CD4-positive, alpha-beta T cell treated with Interleukin-12 subunit alpha and Interleukin-12 subunit beta, for 1 hour (primary cell): ENCODE measurements at places on chromosomes 13 and 19.

- DNase-seq: no peak
Observed at GRCh38 chr13:106804991-106805390, 237.1 kb upstream of the ARGLU1 start.

DNA sequence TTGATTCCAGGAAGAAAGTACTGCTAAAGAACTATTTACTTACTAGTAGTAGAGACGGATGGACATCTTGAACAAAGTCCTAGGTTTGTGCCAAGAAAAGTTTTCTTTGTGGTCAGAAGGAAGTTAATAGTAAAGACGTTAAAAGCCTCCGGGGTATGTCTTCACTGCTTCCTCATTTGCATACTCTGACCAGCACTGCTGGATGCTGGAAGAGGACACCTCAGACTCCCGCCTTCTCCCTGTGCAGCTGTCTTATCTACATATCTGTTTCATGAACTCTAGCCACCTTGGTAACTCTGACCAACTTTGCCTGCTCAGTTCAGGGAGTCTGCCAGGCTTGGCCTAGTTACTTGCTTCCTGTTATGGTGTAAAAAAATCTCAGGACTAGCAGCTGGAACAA, 1109.1 kb upstream of the MIR17HG start:
- DNase-seq: no peak

- peak; percentile 20 for DNase-seq
Observed at GRCh38 chr19:47100290-47100689, 13.3 kb downstream of the ZC3H4 start.

- no peak for DNase-seq
Observed at GRCh38 chr19:50967929-50968715, 1.3 kb downstream of the KLK6 start.

GRCh38 chr13:103354171-103354570, 288.0 kb upstream of the SLC10A2 start:
- no peak for DNase-seq

GRCh38 chr19:58570770-58571574, 2.2 kb downstream of the MZF1 start:
- no peak for DNase-seq

DNA sequence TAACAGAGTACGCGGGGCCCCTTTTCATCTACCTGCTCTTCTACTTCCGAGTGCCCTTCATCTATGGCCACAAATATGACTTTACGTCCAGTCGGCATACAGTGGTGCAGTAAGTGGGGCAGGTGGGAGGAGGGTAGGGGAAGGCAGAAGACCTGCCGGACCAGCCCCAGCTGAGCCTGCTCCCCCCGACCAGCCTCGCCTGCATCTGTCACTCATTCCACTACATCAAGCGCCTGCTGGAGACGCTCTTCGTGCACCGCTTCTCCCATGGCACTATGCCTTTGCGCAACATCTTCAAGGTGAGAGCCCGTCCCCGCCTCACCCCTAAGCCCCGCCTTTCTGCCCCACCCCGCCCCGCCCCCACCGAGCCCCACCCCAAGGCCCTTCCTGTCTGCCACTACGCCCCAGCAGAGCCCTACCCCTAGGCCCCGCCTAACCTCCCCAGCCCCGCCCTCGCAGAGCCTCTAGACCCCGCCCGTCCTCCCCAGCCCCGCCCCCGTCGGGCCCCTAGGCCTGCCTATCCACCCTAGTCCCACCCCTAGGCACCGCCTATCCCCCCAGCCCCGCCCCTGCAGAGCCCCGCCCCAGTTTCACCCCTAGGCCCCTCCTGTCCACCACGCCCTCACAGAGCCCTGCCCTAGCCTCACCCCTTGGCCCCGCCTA, 7.7 kb downstream of the NDUFB7 start:
- peak; percentile 60 for DNase-seq

DNA sequence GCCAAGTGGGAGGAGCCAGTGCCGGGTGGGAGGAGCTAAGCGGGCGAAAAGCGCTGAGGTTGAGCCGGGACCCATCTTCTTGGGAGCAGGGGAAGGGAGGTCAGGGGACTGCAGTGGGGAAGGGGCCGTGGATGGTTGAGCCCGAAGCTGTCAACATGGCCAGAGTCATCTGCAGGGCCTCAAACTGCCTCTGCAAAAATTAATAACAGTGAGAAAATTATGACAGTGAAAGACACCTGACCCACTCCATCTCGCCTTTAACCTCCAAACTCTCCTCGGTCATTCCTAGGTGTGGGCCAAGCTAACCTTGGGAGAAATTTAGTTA, 30.1 kb downstream of the ZNF557 start:
- no peak for DNase-seq

- DNase-seq: no peak
Observed at GRCh38 chr13:81760316-81760715, 1419.4 kb upstream of the SPRY2 start.

- no peak for DNase-seq
Observed at GRCh38 chr13:47250146-47250545, 353.3 kb upstream of the HTR2A start.

GRCh38 chr13:33034882-33035520, 18.8 kb downstream of the KL start:
- no peak for DNase-seq

GRCh38 chr13:105928048-105928447, 607.4 kb downstream of the EFNB2 start:
- no peak for DNase-seq

DNA sequence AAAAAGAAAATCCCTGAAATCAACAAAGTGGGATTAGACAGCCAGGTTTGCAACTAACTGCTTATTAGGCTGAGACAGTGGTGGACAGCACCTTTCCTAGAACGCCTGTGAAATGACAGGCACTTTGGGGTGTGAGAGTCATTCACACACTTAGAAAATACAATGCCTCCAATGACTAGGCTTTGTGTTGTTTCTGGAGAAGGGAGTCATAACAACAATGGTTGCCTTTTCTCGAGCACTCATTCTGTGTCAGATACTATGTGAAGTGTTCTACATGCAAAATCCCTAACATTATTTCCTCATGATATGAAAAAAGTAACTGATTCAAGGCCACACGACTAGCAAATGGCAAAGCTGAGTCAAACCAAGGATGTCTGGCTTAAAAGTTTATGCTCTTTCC, 41.2 kb downstream of the SACS start:
- DNase-seq: no peak

DNA sequence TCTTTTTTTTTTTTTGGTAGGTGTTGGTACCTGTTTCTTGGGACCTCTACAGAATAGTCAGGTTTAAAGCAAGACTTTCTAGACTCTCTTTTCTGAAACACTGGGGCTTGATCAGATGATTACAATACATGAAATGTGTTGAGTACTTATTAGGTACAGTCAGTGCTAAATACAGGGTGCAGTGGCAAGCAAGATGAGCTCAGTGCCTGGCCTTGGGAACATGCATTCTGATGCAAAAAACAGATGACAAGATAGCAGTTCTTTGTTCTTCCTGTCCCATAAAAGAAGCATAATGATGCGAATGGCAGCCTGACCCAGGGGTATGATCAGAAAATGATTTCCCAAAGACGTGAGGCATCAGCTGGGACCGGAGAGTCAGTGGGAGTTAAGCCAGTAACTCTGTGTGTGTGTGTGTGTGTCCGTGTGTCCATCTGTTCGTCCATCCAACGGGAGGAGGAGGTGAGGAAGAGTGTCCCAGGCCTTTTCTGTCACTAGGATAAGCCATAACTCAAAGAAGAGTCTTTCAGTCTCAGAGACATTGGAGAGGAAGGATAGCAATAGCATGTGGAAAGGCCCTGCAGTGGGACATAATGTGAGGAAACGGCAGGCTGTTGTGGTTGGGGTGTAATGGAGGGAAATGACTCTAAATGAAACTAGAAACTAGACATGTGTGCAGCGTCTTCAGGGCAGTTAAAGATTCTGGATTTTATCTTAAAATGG, 32.2 kb downstream of the SLAIN1 start:
- peak; percentile 26 for DNase-seq

GRCh38 chr13:46521921-46522747, 30.8 kb upstream of the LRCH1 start:
- DNase-seq: no peak

GRCh38 chr19:41859213-41859617, 840 bp upstream of the RPS19 start:
- no peak for DNase-seq

GRCh38 chr19:40304306-40304705, 19.2 kb upstream of the AKT2 start:
- DNase-seq: no peak

DNA sequence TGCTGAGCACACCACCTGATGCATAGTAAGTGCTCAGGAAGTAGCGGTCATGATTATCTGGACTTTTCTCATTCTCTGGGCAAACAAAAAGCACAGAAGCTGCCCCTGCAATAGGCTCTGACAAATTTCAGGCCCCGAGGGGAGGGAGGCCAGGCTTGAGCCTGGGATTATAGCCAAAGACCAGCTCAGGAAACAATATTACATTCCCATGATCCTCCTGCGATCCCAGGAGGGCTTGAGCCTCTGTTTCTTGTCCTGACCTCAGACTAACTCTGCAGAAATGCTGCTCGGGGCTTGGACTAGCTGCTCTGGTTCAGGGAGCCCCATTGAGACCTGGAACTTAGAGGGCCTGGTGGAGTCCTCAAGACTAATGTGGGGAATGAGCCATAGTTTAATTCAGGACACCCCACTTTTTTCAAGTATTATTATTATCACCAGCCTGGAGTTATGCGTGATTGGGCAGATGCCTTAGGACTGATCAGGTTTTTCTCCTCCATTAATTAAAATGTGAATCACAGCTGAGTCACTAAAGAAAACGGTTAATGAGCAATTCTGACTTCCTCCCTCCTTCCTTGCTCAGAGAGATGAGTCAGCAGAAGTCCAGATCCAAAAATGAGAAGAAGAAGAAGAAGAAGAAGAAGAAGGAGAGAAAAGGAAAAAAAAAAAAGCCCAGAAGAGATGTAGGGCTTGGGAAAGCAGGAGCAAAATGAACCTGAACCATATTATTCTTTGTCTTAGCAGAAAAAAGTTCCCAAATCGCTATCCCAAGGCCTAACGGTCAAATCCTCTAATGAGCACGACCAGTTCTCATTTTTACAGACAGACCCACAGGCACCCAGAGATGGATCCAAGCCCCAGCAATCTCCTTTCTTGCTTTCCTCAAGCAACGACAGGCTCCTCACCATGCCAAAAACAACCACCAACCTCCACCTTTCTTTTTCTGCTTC, 107.2 kb downstream of the CACNA1A start:
- DNase-seq: no peak
